ENCODE measurements at places on chromosomes 4 and X. TPM values are rescaled to one million over a fixed set of nuclear protein-coding genes. Genes with fewer than 3 reads are reported as not detected.

The TCEAL2 gene
- not detected for total RNA-seq

The ENOX2 gene
- 8.0 TPM for total RNA-seq

The SSX2 gene
- not detected for total RNA-seq

The STOX2 gene
- total RNA-seq: 0.59 TPM

The MAGEA12 gene
- total RNA-seq: not detected

The XAGE1A gene
- not detected for total RNA-seq

The ZNF630 gene
- 2.1 TPM for total RNA-seq

The RIPPLY1 gene
- total RNA-seq: not detected

The TEX13D gene
- total RNA-seq: not detected

The TASL gene
- total RNA-seq: not detected

The PCSK1N gene
- total RNA-seq: not detected

The CEP135 gene
- 10.1 TPM for total RNA-seq

The DOK7 gene
- total RNA-seq: not detected
